ENCODE measurements at places on chromosomes 11 and 22. TPM values are rescaled to one million over a fixed set of nuclear protein-coding genes. Genes with fewer than 3 reads are reported as not detected.

The GPHA2 gene
- total RNA-seq = not detected

- DNase-seq = no peak
These were observed 121.7 kb downstream of the OSBP2 start for GRCh38 chr22:30816413-30816812.

The BTBD10 gene
- 29.2 TPM for total RNA-seq

- DNase-seq = no peak
These were observed 95.0 kb downstream of the PDHX start for GRCh38 chr11:35011389-35011788.

- no peak for DNase-seq
These were observed 1.0 kb upstream of the ZNF143 start for GRCh38 chr11:9459667-9460321.

DNA sequence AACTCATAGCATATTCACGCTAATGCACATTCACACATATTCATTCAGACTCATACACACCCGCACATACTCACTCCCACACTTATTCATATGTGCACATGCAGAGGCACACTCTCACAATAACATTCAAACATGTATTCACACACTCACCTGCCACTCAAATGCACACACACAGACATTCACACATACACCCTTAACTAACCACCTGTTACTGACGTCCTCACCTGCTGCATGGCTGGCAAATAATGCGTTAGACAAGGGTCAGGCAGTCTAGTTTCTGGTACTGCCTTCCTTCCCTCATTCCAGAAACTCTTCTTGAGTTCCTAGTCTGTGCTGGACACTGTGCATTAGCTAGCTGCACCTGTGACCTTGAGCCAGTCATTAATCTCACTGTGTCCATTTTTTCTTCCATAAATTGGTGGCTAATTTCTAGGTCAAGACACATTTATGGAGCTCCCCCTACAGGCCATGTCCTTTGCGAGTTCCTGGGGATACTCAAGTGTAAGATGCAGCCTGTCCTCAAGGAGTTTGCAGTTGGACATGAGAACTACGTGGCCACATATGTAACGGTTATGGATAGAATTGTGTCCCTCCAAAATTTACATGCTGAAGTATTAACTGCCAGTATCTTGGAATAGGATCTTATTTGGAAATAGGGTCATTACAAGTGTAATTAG is 34.5 kb upstream of the SEZ6L start:
- no peak for DNase-seq

All from vagina (tissue), 2 donors.